ENCODE measurements at places on chromosomes 1 and 21. TPM values are rescaled to one million over a fixed set of nuclear protein-coding genes. Genes with fewer than 3 reads are reported as not detected.

DNA sequence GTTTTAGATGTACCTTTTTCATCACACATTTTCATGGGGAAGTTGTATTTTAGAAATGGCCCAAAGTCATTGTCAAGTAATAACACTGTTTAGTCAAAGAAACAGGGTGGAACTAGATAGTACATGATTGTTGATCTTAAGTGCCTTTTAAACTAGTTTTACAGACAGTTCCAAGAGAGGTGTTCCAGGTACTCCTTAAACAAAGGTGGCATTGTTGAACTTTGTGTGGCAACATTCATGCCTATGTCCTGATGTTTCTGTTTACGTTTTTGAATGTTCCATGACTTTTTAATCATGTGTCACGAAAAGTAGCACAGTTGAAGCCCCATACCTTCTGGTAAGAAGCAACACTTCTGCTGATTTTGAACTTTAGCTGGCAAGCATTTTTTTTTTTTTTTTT lies 9.1 kb upstream of the SH3D21 start:
- DNase-seq: no peak

The ELF3 gene
- not detected for total RNA-seq

- DNase-seq: no peak
These were observed 115.6 kb downstream of the TNFSF18 start for GRCh38 chr1:172935062-172935592.

DNA sequence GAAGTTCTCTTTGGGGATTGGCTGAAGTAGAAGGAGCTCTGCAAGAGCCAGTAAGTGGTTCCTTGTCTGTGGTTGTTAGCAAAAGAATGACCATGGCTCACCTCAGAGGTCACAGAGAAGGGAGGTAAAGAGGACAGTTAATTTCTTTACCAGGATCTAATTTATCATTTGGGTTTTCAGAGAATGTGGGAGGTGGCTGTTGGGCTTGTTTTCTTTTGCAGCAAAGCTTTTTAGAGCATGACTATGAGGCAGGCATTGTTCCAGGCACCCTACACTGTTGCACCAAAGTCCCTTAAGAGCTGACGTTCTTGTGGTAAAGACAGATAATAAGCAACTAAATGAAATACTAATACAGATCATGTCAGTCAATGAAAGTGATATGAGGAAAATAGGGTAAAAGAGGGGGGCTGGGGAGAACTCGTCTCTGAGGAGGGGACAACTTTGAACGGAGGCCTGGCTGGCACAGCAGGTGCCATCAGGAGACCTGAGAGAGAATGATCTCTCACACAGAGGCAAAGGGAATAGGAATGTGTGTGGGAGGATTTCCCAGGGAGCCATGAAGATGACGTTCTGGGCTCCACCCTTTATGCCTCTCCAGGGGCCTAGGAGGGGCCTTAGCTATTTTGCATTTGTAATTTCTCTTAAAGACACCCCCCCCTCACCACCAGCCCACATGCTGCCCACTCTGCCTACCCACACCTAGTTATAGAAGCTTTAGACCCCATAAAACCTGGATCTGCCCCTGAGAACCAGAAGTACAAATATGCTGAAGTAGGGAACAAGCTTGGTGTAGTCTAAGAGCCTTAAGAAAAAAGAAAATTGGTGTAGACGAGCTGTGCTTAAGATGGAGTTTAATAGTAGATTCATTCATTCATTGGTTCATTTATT lies 177.5 kb downstream of the ROR1 start:
- no peak for DNase-seq

GRCh38 chr1:33169290-33170055 lies 12.4 kb downstream of the TRIM62 start:
- peak; percentile 34 for DNase-seq

GRCh38 chr1:183131166-183131565 lies 54.9 kb upstream of the LAMC2 start:
- DNase-seq: no peak

DNA sequence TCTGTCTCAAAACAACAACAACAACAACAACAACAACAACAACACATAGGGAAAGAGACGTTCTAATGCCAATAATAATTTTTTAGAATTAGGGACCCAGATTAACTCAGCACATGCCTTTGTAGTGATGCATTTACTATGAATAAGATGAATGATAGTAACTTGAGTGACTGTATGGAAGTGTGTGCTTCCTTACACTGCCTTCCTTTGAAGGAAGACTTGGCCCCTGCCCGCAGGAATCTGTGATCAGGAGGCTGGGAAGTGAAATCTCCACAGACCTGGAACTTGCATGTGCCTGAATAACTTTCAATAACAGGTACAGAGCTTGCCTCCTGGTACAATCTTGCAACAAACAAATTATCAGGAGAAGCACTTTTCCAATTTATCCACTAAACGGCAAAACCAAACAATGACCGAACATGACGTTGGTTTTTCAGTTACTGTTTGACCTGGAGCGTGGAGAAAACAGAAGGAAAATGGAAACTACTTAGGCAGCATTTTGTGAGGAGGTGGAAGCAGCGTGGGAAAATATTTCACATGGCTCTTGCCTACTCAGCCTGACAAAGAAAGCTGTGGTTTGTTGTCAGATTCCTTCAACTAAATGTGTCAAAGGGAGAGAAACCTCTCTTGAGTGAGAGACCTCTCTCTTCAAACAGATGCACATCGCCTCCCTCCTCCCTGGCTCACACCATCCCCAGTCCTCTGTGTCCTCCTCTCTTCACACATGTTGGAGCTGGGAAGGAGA lies 10.1 kb upstream of the ABCA4 start:
- peak; percentile 13 for DNase-seq

The BNIPL gene
- not detected for total RNA-seq

The LIN9 gene
- total RNA-seq: 5.2 TPM

The KRTAP13-2 gene
- total RNA-seq: not detected

DNA sequence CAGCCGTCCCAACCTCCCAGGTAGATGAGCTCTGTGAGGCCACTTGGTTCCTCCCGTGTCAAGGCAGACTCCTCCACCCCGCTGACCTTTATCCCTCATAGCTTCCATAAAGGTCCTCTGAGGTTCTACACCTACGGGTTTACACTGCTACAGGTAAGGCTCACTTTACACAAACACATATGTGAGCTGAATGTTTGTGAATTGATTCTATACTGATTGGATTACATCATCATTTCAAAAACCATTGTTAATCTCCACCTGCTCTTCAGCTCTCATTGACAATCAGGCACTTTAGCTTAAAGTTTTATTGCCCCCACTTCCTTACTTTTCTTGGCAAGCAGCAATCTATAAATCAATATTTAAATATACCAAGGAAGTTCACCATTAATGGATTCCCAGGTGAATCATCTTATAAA lies 12.8 kb upstream of the RGS16 start:
- no peak for DNase-seq

GRCh38 chr21:46295996-46296752 lies 10.0 kb downstream of the YBEY start:
- DNase-seq: peak; percentile 53

GRCh38 chr21:46606427-46606813 lies 1.5 kb upstream of the S100B start:
- no peak for DNase-seq

GRCh38 chr21:35002879-35003722 lies 46.0 kb downstream of the RUNX1 start:
- peak; percentile 53 for DNase-seq

The ARHGAP30 gene
- total RNA-seq: not detected

The NENF gene
- 47.4 TPM for total RNA-seq

GRCh38 chr1:166843769-166844596 lies 4.7 kb downstream of the POGK start:
- peak; percentile 18 for DNase-seq

The KCNN3 gene
- not detected for total RNA-seq

DNA sequence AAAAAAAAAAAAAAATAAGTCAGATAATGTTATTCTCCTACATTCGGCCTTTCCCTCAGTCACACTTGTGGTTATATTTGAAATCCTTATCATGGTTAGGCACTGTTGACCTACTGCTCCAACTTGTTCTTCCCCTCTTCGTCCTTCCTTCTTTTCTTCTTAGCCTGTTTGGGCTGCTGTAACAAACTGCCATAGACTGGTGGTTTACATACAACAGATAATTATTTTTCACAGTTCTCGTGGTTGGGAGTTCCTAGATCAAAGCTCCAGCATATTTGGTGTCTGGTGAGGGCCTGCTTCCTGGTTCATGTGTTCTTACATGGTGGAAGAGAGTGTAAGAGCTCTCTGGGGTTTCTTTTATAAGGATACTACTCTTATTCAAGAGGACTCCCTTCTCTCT lies 73.4 kb downstream of the RABGAP1L start:
- DNase-seq: no peak

The DENND1B gene
- 5.9 TPM for total RNA-seq

DNA sequence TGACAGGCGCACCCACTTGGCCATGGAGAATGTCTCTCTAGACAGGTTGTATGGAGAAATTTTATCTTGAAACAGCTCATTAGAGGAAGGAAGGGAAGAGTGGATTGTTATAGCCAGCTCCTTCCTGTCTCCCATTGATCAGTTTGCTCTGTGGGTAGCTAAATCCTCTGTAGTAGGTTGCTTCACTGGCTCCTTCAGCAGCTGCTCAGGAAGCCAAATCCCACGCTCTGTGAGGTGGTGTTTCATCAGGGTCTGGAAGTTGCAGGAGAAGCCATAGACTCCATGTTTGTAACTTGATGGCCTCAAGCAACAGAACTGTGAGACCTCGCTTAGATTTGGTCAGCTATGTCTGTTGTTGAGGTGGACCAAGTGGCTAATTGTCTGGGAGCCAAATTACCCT lies 6.8 kb upstream of the NFYC start:
- no peak for DNase-seq

- no peak for DNase-seq
These were observed 9.6 kb upstream of the RNF223 start for GRCh38 chr1:1083416-1084371.

The GPR157 gene
- total RNA-seq: 8.2 TPM

DNA sequence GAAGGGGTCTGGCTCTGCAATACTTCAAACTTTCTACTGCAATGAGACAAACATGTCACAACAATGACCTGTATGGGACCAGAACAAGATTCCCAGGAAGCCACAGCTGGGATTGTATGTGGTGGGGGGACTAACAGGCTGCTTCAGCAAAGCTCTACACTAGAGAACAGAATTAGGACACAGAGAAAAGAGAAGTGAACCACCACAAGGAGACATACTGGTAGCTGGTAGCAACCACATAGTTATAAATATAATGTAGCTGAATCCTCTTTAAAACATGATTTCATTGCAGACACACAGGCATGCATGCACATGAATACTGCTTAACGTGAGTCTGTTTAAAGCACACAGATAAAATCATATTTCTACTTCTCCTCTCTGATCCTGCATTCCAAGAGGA lies 3.5 kb upstream of the ILDR2 start:
- DNase-seq: no peak

The TRNP1 gene
- 215 TPM for total RNA-seq

- DNase-seq: no peak
These were observed 70.5 kb downstream of the STUM start for GRCh38 chr1:226619031-226619430.

The ANKRD34A gene
- total RNA-seq: 15.3 TPM

GRCh38 chr1:108590441-108590840 lies 30.5 kb downstream of the EEIG2 start:
- no peak for DNase-seq

DNA sequence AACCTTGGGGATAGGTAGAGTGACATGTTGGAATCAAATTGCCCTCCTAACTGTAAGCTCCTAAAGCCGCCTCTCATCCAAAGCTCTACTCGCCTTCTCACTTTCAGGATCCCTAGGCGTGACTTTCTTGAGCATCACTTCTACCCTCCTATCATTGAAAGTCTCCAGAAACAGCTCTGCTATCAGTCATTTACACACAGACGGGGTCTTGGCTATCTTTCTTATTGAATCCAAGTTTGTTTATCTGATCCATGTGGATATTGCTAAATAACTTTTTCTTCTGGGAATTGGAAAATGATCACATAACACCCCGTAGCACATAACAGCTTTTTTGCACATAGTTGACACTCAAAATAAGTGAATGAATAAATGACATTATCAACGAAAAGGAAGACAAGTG lies 216.4 kb upstream of the KIAA0040 start:
- DNase-seq: no peak

The S100B gene
- not detected for total RNA-seq

DNA sequence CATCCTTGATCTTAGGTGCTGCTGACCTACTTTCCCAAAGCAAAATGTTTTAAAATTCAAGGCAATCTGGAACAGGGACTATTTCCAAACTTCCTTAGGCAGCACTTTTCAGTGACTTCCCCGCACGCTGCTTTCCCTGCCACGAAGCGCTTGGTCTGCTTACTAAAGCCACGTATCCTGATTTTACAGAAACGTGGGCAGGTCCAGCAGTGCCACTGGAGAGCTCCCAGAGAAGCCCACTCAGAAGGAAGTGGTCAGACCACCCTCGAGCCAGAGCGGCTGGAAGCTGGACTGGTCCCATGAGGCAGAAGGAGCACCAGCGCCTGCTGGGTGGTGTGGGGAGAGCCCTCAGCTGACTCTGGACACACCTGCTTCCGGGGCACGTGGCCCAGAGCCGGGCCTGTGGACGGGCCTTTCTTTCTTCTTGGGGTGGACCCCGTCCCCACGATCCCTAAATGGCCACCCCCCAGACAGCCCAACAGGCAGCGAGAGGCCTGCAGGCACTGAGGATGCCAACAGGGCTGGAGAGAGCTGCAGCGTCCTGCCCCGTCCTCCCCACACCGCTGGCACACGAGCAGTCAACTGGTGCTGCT lies 23.2 kb downstream of the PTTG1IP start:
- no peak for DNase-seq

The PPIAL4G gene
- total RNA-seq: not detected

The OR2L13 gene
- not detected for total RNA-seq

The MGST3 gene
- total RNA-seq: 181 TPM

- DNase-seq: peak; percentile 3
These were observed 113.2 kb upstream of the CYYR1 start for GRCh38 chr21:26686278-26686677.

DNA sequence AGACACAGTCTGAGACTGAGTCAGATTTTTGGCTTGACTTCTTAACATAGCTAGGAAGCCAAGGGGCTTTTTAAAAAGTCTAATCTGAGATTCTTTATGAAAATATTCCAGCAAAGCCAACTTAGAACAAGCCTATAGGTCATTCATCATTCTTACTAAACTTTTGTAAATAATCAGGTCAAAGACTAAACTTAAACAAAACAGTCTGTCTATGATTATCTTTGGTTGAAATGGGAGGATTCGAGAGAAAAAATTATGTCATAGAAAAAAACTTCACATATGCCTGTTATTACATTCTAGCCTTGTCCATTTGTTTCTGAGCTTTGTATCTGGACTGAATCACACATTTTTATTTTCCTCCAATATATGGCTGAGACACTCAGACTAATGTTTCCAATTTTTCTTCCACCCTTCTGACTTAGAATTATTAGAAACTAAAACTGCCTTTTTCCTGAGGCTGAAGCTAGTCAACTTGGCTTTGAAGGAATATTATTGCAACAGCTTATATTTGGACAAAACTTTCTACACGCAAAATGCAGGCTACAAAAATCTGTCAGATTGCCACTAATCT lies 83.3 kb downstream of the ETS2 start:
- DNase-seq: no peak

GRCh38 chr21:38843806-38844503 lies 38.2 kb downstream of the ETS2 start:
- peak; percentile 41 for DNase-seq

GRCh38 chr1:99784809-99785255 lies 18.4 kb upstream of the FRRS1 start:
- no peak for DNase-seq

The PLPPR4 gene
- 0.69 TPM for total RNA-seq

The CYP4Z1 gene
- not detected for total RNA-seq

Measured in HFFc6 (cell line).